RPMI7951 (cell line): ENCODE measurements at places on chromosomes 12 and 14. TPM values are rescaled to one million over a fixed set of nuclear protein-coding genes. Genes with fewer than 3 reads are reported as not detected.

- DNase-seq = peak; percentile 27
These were observed 98.0 kb downstream of the BBS10 start for GRCh38 chr12:76250256-76250655.

- DNase-seq = no peak
These were observed 54.7 kb downstream of the CPM start for GRCh38 chr12:68878283-68878682.

The MIP gene
- 0.24 and 0.29 TPM in 2 replicates for total RNA-seq

DNA sequence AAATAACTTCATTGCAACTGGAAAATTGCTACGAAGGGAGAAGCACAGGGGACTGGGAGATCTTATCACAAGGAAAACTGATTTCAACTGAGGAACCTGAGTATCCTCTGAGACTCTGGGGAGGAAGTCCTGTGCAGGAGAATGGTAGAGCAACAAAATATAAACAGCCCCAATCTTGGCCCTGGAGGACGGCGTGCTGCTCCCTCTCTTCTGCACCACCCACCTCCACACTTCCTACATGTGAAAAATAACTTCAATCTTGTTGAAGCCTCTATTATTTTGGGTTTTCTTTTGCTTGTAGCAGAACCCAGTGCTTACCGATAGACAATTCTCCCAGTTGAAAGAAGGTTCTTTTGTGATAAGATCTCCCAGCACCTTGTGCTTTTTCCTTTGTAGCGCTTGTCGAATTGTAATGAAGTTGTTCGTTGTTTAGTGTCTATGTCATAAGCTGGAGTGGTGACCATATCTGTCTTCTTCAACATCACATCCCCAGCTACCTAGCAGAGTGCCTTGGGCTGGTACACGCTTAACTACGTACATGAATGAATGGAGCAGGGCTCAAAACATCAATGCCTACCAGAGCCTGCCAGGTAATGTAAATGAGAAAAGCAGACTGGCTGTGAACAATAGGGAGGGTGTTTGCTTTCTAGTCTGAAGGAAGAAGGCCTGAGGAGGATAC lies 2.8 kb upstream of the CD4 start:
- no peak for DNase-seq

The KCNA1 gene
- total RNA-seq = not detected in 2 replicates

The MYH6 gene
- not detected in 2 replicates for total RNA-seq

DNA sequence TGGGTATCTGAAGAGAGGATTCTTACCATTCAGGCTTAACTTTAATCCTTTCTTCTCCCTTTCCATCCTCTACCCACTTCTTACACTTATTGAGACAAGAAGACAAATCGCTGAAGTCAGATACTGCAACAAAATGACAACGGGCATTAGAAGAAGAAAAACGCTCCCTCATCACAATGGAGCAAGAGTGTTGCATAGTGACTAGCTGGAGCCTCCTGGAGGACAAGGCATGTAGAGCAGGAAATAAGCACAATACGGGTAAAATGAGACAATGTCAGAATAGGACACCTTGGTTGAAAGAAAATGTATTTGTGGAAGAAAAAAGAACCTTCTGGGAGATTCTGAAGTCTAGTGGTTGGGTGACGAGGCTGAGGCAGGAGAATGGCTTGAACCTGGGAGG lies 501.0 kb downstream of the RERGL start:
- DNase-seq = no peak

The ESRRB gene
- total RNA-seq = 0.59 TPM in 1 of 2 replicates, not detected in the other

DNA sequence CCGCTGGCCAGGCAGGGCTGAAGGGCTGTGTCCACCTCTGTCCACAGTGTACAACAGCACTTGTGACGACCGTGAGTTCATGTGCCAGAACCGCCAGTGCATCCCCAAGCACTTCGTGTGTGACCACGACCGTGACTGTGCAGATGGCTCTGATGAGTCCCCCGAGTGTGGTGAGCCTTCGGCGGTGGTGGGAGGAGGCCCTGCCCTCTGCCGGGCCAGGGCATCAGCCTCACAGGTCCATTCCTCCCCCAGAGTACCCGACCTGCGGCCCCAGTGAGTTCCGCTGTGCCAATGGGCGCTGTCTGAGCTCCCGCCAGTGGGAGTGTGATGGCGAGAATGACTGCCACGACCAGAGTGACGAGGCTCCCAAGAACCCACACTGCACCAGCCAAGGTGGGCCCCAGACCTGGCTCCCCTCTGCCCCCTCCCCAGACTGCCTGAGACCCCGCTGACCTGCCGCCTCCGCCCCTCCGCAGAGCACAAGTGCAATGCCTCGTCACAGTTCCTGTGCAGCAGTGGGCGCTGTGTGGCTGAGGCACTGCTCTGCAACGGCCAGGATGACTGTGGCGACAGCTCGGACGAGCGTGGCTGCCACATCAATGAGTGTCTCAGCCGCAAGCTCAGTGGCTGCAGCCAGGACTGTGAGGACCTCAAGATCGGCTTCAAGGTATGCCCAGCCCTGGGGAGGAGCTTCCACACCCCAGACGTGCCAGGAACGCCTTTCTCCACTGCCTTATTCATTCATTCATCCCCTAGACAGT lies 20.8 kb upstream of the NXPH4 start:
- DNase-seq = no peak

DNA sequence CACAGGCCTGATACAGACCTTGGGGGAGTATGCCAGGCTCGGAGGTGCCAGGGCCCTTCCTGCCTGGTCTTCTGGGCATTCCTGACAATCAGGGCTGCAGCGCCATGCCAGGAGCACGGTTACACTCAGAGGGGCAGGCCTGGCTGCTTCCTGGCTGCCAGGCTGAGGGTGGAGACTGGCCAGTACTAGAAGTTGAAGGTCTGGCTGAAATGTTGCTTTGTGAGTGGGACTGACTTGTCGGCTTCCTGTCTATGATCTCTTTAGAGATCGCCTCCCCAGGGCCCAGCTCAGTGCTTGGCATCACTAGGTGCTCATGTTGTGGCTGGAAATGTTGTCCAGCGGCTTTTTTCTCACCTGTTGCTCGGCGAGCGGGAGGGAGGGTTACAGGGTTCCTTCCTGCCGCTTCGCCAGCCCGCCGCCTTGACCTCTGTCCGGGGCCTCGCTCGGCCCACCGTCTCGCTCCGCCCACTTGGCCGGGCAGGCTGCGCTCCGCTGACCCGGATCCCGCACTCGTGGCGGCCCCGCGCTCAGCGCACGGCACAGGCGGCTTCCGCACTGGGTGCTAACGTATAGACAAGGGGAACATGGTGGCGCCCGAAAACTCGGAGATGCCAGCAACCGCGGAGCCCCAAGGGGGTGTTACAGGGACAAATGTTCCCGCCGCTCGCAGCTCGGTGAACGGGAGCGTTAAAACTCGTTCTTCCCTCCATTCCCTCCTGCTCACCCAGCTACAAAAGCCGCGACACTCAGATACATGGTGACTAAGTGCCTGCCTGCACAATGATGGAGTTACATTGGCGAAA lies 32.6 kb downstream of the PAPLN start:
- no peak for DNase-seq

DNA sequence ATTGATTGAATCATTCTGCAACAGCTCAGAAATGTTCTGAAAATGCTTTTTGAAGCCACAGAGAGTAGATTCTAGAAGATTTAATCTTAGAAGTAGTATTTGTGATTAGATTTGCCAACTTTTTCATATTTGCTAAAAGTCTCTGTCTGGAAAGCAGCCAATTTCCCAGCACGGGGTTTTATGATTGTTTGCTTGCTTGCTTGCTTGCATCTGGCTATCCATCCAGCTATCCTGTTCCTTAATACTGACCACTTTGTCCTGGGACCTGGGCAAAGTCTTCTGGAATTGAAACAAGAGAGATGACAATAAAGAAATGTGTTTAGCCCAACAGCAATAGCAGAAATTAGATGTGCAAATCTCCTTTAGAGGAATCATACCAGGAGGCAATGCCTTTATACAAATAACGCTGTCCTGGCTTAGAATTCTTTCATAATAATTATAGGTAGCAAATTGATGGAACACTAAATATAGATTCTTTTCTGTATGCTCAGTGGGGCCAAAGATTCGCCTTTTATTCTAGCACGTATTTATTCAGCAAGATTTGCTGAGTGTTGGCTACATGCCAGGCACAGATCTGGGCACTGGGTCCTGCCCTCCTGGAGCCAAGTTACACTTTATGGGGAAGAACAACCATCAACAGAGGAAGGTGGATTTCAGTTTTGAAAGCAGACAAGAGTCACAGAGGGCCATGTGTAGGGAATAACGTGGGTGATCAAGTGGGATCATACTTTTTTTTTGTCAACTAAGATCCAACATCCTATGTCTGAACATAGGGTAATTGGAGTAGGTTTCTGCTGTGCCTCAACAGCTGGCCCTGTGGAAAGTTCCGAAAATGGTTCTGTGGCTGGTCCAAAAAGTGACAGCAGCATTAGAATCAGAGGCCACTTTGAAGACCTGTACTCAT lies 25.3 kb downstream of the MYBPC1 start:
- no peak for DNase-seq

GRCh38 chr12:81626406-81626805 lies 132.7 kb downstream of the PPFIA2 start:
- DNase-seq = no peak

DNA sequence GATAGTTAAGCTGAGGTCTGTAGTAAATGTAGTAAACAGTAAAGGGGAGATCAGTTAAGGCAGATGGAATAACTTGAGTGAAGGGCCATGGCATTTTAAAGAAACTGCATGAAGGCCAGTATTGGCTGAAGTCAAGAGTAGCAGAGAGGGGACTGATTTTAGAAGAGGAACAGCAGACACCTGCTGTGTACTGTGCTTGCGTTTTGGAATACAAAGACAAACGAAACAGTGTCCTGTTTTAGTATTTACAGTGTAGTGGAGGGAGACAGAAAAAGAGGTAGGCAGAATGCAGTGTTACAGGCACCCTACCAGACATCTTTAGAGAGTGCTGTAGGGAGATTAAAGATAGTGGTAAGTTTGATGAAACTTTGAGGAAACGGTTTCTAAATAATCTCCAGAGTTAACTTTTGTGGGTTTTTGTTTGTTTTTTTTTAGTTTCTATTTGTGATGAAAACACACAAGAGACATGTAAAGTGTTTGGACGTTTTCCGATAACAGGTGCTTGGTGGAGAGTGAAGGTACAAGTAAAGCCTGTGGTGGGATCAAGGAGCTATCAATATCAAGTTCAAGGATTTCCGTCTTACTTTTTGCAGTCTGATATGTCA lies 2.1 kb downstream of the HELB start:
- DNase-seq = no peak

The ERBB3 gene
- 3.0 and 5.4 TPM in 2 replicates for total RNA-seq

GRCh38 chr12:57029457-57029856 lies 13.1 kb upstream of the TAC3 start:
- no peak for DNase-seq

- no peak for DNase-seq
These were observed 33.2 kb upstream of the CD69 start for GRCh38 chr12:9793779-9794395.

The BICDL1 gene
- total RNA-seq = not detected in 2 replicates

GRCh38 chr12:64103825-64104740 lies 118.0 kb downstream of the KICS2 start:
- DNase-seq = peak; percentile 48

DNA sequence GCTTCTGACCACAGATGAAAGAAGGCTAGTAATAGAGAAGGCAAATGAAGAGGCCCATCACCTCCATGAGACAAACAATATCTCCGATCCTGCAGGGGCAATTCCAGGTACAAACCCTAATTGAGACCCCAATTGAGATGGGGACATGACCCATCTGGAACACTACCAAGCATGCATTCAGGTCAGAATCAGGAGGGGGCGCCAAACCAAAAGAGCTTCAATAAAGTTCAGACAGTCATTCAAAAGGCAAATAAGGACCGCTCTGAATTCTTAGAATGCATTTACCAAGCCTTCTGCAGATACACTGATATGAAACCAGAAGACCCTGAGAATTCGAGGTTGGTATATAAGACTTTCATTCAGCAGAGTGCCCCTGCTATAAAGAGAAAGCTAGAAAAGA lies 10.2 kb upstream of the EDDM3B start:
- DNase-seq = no peak

DNA sequence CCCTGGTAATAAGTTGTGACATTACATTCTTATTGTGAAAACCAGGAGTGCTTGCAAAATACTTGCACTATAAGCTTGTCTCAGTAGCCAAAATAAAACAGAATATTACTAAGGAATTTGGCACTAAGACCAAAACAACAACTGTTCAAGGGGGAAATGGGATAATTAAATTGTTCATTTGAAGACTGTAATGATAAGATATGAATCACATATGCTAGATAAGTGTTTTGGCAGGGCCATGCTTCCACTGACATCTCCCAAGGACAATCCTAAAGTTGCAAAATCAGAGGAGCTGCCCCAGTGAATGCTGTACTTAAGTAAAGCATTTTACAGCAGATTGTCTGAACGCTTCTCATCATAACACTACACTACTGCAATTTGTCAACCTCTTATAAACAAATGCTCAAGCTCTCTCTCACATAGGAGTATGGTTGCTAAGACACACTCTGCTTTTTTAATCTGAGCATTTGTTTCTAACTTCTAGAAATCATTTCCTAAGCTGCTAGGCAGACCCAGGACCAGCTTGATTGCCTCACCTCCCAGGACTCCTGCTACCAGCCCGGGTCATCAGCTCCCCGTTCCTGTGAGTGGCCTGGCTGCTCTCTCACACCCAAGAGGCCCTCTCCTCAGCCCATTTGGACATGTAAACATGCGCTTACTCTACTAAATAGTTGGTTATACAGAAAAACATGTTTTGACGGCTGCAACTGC lies 191.5 kb downstream of the PAX9 start:
- no peak for DNase-seq

The KRT85 gene
- not detected in 2 replicates for total RNA-seq

- no peak for DNase-seq
These were observed at the start of gene CD69 for GRCh38 chr12:9760699-9761418. Gene CD69, minus strand, starts transcription at chr12:9760901. Its CDS starts 81 bp downstream, at chr12:9760820.

The DRAM1 gene
- 2.6 and 4.8 TPM in 2 replicates for total RNA-seq

The ADGRD1 gene
- not detected in 2 replicates for total RNA-seq

- no peak for DNase-seq
These were observed 144.4 kb downstream of the AKAP6 start for GRCh38 chr14:32473464-32473855.

The HOXC13 gene
- total RNA-seq = 0.48 and 0.78 TPM in 2 replicates

GRCh38 chr14:68627868-68628604 lies 164.8 kb downstream of the ZFP36L1 start:
- DNase-seq = peak; percentile 76

DNA sequence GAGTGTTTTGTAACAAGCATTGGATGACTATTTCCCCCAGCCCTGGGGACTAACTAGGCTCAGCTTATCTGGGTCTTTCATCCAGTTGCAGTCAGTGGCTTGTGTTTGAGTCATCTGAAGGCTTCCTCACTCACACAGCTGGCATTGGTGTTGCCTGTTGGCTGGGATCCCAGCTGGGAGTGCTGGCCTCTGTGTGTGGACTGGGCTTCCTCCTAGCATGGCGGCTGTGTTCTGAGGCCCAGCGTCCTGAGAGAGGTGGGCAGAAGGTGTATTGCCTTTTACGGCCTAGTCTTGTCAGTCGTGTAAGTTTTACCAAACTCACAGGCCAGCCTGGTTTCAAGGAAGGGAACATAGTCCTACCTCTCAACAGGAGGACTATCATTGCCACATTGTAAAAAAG lies 28.3 kb upstream of the PPP2R5C start:
- DNase-seq = peak; percentile 87

- DNase-seq = no peak
These were observed 89.8 kb upstream of the DNM1L start for GRCh38 chr12:32589165-32589865.
